ENCODE measurements at places on chromosomes 12 and 14.

DNA sequence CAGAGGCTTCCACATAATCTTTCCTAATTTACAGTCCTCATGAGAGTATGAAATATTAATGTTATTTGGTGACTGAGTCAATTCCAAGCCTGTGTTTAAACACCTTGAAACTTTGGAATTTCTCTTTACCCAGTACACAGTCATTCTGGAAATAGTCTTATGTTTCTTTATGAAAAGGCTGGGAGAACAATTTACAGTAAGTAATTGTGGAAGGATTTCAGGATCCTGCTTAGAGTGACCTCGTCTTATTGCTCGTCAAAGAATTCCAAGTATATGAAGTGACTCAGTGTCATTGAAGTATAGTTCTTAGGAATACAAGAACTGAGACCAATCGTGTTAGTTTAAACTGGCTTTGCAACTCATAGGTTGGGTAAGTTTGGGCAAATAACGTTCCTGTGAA, 634.2 kb downstream of the SLC16A7 start:
- DNase-seq: no peak

- no peak for DNase-seq
Measured at GRCh38 chr12:47362126-47362705, 282.5 kb upstream of the AMIGO2 start.

DNA sequence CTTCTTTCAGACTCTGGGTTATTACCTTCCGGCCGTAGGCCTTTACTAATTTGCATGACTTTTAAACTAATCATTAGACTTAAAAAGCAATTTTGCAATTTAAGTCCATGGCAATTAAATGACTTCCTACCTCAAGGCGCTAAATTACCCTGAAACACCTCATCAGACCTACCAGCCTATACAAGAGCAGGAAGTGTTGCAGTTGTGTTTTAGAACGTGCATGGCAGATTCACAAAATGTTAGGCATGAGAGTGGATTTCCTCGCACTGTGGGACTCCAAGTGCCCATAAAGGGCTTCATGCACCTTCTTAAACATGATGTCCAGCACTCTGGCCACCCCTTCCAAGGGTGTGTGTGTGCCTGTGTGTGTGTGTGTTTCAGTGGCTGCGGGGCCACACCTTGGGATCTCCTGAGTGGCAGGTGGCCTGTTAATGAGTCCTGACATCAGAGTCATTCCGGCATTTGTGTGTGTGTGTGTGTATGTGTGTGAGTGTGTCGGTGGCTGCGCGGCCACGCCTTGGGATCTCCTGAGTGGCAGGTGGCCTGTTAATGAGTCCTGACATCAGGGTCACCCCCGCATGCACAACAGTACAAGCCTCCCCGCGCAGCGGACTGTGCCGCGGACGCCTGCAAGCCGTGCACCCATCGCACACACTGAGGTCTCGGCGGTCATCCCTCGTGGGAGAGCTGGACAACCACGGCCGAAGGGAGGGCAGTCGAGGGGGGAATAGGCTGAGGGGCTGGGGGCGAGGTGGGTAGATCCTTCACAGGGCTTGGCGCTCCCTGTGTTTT, 900 bp downstream of the C2CD5 start:
- peak; percentile 14 for DNase-seq

DNA sequence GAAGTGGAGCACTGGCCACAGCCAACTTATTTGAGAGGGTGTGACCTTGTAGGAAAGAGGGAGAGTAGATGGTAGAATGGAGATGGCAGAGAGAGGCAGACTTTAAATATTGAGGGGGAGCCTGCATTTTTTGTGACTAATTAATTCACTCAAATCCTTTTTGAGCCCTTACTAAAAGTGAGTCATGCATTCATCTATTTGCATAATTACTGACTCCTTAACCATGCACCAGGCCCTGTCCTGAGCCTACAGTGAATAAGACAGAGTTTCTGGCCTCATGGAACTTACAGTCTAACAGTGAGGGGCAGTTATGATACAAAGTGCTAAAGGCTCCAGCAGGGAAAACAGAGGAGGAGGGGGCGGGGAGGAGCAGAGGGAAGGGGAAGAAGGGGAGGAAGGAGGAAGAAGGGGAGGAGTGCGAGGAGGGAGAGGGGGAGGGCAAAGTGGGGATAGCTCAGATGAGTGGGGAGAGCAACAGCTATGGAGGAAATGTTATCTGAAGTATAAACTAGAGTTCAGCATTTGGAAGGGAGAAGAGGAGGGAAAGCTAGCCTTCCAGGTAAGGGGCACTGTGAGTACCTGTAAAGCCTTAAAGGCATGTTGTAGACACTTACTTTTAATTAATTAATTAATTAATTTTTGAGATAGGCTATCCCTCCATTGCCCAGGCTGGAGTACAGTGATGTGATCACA, 7.5 kb upstream of the CTDSP2 start:
- no peak for DNase-seq

DNA sequence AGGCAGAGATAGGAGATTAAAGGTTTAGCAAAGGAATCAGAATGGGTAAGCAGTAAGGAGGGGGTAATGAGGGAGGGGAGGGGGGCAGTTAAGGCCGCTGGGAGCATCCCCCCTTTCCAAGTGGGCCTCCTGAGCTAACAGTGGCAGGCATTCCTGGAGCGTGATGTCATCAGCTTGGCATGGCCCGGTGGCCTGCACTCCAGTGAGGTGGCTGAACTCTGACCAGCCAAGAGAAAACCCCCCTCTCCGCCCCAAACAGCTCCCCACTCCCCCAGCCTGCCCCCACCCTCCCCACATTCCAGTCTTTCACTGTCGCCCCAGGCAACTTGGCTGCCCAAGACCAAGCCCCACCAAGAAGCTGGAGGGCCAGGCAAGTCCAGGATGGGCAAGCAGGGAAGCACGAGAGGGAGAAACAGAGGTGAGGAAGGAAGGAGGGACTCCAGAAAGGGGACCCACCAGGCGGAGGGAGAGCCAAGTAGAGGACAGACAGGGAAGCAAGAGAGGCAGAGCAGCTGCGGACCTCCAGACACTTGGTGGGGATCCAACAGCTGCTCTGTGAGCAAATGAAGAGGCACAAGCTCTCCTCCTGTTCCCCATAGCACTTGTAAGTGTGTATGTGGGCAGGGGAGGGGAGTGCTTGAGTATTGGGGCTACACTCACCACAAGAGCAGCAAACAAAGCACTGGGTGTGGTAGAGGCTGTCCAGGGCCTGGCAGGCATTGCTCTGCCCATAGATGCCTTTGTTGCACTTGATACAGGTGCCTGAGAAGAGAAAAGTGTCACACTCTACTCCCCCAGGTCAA, 4.5 kb downstream of the AJUBA start:
- no peak for DNase-seq

DNA sequence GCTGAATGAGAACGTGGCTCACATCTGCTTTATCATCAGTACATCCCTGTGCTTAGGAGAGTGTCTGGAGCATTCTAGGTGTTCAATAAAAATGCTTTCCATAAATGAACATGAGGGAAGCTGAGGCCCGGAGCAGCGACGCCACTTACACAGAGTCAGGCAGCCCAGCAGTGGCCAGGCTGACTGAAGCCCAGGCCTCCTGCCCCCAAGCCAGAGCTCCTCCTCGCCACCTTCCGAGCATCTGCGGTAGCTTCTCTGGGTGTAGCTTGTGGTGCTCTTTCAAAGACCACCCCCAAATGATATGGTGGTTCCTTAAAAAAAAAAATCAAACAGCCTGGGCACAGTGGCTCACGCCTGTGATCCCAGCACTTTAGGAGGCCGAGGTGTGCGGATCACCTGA, 88.8 kb downstream of the FBXL14 start:
- no peak for DNase-seq

DNA sequence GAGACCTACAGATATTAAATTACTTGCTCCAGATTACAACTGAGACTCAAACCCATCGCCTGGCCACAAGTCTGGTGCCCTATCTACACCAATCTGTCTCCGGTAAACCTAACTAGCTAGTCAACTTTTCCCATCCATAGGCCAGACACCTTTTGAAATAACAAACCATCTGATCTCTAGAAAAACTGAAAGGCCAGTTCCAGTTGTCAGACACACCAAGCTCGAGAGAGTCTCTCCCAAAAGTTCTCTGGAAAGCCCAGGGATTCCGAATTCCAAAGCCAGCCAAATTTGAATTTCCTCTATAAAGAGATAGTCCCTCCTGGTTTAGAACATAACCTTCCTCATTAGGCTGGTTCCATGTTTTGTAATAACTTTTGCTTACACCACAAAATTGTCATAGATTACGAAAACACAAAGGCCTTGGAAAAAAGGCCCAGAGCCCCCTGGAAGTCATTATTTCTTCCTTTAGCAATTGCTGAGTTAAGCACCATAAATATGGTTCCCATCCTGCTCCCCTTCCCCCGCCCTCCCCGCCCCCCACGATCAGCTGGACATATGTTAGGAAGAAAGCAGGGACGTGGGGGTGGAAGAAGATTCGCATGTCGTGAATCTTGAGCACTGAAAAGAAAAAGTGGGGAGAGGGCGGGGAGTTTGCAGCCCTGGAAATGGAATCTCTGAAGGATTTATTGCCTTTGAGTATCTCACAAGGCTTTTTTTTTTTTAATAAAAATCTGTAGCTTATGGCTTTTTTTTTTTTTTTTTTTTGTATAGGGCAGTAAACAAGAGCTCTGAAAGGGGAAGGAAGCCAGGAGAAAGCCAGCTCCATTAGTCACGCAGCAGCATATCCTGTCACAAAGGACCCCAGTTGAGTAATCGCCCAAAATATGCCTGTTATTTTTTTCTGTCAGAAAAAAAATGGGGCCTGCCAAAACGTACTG, 110.4 kb downstream of the ZFP36L1 start:
- no peak for DNase-seq

GRCh38 chr14:77310026-77310425, 10.7 kb downstream of the POMT2 start:
- no peak for DNase-seq

All from activated naive CD8-positive, alpha-beta T cell treated with anti-CD3 and anti-CD28 coated beads, Interleukin-2, amount 50 U/mL, for 16 hours (primary cell).